ENCODE measurements at places on chromosomes 12 and 14.

DNA sequence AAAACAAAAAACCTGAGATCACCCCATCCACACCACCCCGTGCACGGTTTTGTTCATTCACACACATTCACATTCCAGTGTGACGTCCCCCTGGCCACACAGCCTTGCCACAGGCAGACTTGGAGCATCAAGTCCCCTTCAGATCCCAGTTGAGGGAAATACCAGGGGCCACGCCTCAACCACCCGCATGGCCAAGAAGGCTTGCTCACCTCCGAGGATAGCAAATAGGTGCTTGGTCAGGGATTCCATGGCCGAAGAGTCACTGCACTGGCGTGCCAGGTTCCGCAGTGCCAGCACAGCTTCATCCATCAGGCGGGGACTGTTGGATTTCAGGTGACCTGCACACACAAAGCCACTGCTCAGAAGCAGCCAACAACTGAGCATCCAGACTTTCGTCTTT, 19.0 kb downstream of the GCN1 start:
- DNase-seq, result no peak

- DNase-seq, result no peak
Measured at GRCh38 chr14:73269729-73270531, 32.6 kb downstream of the PAPLN start.

GRCh38 chr14:31127690-31128089, 79.9 kb downstream of the HECTD1 start:
- DNase-seq, result peak; percentile 39

- no peak for DNase-seq
Measured at GRCh38 chr12:7150356-7150755, 20.2 kb downstream of the CLSTN3 start.
